NCI-H524 (cell line): ENCODE measurements at places on chromosomes 2 and 18.
A peak's percentile ranks its signal among the peaks of the same experiment; 100 is the strongest.

DNA sequence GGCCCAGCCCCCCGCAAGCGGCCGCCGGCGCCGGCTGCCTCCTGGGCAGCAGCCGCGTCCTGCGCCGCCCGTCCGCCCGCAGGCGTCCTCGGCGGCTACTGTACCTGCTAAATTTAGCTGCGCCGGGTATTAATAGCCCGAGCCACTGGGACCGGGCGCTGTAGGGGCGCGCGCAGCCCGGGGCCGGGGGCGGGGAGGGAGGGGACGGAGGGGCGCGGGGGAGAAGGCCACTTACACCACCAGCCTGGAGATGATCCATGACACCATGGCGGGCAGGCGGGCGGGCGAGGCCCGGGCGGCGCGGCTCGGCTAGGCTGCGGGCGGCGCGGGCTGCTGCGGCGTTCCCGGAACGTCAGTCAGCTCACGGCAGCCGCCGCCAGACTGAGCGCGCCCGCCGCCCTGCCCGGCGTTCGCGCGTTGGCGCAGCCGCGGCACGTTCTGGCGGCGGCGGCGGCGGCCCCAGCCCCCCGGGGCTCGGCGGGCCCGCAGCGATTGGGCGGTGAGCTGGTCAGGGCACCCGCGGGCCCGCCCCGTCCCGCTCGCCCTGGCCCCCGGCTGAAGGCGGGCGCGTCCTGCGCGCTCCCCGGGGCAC lies at the start of gene REEP1:
REEP1 (minus strand) TSS at position 383 of the 592 bp plus-strand sequence; CDS start at position 267, 116 bp downstream.
- peak; percentile 39 for DNase-seq

- no peak for DNase-seq
Measured at GRCh38 chr2:32741575-32741974, 113.7 kb downstream of the TTC27 start.

GRCh38 chr2:43958397-43959275 lies 37.2 kb downstream of the LRPPRC start:
- DNase-seq: no peak

DNA sequence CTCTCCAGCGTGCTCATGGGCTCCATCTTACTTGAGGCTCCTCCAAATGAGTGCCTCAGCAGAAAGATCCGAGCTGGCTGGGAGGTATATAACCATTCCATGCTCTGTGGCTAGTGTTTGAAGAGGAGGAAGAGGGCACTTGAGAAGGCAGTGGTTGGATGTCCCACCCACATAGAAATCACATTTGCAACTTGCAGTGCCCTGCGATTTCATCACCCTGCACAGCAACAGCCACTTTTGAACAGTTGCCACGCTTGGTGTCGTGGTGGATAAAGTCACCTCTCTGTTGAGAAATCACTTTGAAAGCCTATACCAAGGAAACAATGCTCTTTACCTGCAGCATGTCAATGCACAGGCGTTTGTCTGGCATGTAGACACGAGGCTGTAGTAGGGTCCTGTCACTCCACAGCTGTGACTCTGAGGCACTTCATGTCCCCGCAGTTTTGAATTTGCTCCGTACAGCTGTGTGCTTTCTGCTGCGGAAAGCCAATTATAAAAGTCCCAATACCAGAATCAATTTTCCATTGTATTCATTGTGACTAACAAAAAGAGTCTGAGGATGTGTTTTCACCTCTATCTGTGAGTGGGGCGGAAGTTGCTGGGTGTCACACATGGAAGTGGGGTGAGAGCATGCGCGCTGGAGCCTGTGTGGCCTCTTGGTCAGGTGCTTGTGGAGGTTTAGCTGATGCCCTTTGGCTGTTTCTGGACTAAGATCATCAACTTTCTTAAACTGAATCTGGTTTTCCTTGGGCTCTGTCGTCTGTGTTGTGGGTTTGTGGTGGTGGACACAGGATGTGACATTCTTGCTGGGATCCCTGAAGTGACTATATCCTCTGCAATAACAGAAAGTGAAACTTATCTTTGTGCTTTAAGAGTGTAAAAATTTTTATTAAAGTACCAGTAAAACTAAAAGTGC lies 2.8 kb downstream of the CNDP2 start:
- DNase-seq: no peak

- DNase-seq: no peak
Measured at GRCh38 chr18:74528478-74528877, 5.8 kb upstream of the CNDP1 start.

DNA sequence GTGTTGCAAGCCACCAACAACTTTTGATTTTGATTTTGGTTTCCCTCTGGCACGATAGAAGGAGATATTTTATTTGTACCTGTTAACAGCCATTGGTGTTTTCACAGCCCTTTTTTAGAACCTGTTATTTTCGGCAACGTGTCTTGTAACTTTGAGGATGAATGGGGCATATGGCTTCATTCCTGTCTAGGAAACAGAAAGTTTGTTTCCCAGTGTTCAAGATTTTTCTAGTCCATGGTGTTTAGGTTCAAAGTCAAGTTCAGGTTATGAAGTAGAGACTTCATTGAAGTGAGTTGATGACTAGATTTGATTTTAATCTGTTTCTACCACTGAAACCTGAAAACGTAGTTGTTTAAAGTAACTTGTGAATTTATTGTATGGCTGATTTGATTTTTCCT lies 343 bp downstream of the RASGRP3 start:
- DNase-seq: no peak

GRCh38 chr2:16186661-16187481 lies 246.5 kb downstream of the MYCN start:
- no peak for DNase-seq

DNA sequence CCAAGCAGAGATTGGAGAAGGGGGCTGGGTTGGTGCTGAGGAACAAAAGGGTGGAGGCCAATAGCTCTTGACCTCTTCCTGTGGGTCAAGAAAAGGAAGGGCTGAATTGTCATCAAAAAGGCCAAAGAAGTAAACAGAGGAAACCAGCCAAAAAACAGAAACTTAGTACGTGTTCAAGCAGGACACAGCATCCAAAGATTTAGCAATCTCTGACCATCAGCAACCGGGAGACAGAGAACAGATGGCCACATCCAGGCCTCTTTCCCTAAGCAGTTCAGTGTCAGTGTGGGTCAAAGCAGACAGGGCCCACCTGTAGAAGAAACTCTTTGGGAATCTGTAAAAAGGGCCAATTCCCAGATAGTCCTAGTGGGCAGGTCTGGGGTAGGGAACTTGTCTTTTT lies 2.9 kb downstream of the DNPEP start:
- no peak for DNase-seq

DNA sequence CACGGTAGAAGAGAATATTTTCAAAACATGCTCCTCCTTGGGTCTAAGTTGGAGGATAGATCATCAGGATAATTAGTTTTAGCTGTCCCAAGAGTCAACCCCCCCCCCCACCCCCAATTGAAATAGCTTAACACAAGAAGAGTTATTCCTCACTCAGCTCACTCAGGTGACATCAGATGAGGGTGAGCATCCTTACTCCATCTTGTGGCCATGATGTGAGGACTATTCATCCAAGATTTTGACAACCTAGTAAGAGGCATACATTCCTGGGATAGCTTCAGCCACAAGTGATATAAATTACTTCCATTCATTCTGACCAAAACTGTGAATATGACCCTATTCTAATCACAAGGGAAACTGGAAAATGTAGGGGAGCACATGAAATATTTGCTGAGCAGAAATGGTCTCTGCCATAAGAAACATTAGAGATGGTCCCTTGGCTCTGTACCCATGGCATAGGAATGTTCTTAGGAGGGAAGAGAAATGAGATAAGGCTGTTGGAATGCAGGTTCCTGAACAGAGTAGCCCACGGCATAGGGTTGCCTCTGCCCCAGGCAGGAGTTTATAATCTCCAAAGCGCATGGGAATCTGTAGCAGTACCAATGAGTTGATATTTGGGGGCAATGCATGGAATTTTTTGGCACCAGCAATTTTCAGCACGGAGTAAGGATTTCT lies 257.2 kb downstream of the CYRIA start:
- no peak for DNase-seq

DNA sequence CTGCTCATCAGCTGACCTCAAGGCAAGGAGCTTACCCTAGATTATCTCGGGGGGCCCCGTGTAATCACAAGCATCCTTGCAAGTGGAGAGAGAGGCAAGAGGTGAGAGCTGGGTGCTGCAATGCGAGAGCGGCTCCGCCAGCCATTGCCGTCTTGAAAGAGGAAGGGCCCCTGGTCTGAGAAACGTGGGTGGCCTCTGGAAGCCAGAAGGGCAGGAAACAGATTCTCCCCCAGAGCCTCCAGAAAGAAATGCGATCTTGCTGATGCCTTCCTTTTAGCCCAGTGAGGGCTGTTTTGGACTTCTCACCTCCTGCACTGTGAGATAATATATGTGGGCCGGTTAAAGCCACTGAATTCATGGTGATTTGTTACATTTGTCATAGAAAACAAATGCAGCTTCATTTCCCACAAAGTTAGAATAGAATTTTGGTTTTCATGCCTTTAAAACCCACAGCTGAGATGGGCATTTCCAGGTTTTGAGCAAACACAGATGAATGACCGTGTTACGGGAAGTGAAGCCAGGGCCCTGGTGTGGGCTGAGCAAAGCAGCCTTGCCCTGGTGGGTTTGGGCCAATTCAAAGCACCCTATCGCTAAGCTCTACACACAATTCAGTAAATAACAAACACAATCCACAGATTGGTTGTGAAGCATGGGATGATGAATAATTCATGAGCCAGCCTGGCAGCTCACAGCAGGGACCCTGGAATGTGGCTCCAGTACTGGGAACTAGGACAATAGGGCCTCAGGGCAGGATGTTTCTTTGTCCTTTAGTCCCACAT lies 319.9 kb upstream of the HS6ST1 start:
- peak; percentile 41 for DNase-seq
